ENCODE measurements at places on chromosomes 5 and 9.

- no peak for DNase-seq
These were observed 178.8 kb upstream of the HAPLN1 start for GRCh38 chr5:83899326-83899970.

DNA sequence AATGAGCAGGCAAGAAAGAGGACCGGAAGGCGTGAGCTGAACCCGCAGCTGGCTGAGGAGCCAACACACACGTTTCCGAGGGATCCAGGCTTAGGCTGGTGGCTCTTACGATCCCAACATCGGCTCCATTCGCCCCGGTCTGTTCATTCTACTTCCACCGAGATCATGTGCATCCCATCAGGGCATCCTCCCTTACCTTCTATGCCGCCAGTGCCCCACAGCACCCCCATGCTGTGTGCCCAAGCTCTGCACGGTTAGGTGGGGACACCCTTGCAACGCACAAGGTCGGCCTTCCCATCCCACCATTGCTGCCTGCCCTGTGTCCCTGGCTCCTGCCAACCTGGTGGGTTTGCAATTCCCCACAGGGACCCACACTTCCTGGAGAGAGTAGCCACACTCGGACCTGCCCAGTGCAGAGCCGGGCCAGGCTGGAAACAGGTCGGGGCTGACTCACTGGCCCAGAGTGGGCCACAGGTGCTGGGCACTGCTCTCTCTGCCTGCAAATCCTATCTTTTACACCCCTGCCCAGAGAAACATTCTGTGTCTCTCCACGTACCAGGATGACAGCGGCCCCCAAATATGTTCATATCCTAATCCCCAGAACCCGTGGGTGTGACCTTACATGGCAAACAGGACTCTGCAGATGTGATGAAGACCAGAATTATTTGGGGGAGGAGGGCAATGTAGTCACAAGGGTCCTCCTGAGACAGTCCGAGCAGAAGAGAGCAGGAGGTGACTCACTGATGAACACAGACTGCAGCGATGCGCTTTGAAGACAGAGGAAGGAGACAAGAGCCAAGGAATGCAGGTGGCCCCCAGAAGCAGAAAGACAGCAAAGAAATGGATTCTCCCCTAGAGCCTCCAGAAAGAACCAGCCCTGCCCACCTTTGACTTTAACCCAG lies 182.2 kb downstream of the AUH start:
- DNase-seq: no peak

- DNase-seq: no peak
These were observed 1.5 kb downstream of the CTNNA1 start for GRCh38 chr5:138754699-138755057.

DNA sequence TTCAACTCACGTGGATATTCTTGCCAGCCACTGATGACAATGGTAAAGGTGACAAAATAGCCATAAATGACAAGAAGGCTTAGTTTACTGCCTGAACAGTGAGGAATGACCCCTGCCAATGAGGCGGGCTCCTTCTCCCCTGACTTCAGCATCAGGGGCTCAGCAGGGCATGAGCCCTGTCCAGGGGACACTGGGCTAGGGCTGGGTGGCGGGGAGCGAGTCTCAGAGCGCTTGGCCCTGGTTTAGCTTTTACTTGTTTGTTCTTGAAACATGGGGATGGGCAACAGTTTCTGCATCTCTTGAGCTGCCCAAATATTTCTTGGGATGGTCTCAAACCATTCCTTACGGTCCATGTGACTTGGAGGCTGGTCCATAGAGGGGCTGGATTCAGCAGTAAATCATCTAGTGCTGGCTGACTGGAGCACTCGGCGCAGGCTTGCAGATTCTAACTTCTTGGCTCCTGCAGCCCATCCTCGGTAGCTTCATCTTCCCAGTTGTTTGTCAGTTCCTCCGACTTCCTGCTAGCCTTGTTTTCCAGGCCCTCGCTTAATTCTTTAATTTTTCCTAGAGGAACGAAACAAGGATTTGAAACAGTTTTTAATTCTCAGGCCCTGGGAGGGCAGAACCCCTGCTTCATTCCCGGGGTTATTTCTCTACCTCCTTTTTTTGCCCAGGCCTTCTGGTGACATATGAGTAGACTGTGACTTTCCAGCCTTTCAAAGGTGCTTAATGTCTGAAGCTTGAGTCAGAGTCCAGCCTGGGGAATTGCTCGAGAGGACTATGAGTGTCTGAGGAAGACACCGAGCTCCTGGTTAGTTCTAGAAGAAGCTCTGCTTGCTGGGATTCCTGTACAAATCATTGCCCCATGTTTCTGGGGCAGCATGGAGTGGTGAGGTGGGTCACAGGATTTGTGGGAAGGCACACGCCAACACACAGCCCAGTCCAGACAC lies 4.5 kb upstream of the HMCN2 start:
- DNase-seq: peak; percentile 40

DNA sequence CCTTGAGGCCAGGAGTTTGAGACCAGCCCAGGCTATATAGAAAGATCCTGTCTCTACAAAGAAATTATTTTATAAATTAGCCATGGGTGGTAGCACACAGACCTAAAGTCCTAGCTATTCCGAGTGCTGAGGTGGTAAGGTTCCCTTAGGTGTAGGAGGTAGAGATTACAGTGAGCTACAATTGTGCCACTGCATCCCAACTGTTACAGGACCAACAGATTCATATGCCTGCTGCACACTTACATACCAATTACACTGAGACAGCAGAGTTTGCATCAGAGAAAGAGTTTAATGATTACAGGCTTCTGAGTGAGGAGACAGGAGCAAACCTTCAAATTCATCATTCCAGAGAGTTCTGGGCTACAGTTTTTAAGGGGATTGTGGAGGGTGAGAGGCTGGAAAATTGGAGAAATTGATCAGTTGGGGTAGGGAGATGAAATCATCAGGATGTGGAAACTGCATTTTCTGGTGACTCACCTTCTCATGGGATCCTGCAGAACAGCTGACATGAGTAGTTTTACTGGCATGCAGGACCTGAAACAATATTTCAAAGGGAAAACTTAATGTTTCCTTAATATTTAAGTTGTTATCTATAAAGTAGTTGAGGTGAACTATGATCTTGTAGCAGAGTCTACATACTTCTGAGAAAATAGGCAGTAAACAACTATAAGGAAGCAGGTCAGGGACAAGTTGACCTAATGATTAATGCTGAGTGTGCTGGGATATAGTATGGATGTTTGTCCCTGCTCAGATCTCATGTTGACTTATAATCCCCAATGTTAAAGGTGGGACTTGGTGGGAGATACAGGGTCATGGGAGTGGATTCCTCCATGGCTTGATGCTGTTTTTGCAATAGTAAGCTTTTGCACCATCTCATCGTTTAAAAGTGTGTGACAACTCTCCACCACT lies 54.7 kb downstream of the ANXA2R start:
- no peak for DNase-seq

- peak; percentile 56 for DNase-seq
These were observed 112.5 kb downstream of the HAPLN1 start for GRCh38 chr5:83608122-83608521.

DNA sequence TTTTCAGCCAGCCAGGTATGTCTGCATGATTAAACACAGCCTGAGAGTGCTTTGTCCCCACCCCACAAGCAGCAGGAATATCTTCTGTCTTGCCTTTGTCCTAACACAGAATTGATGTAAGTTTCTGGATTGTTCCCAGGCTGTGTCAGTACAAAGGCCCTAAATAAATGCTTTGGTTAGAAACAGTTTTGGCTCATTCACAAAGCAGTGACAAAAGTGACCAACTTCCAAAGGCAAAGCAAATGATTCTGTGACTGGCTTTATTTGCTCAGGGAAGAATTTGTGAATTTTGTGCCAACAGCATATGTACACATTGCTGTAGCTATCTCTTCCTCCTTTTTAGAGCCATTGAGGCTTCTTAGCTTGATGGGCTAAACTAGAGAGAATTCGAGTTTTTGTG lies 133.7 kb downstream of the PLPPR1 start:
- DNase-seq: no peak

GRCh38 chr5:962386-962785 lies 46.2 kb upstream of the NKD2 start:
- no peak for DNase-seq

GRCh38 chr5:43891112-43891511 lies 288.1 kb downstream of the NNT start:
- DNase-seq: no peak

- peak; percentile 60 for DNase-seq
These were observed 49.4 kb downstream of the PLK2 start for GRCh38 chr5:58410441-58410840.

DNA sequence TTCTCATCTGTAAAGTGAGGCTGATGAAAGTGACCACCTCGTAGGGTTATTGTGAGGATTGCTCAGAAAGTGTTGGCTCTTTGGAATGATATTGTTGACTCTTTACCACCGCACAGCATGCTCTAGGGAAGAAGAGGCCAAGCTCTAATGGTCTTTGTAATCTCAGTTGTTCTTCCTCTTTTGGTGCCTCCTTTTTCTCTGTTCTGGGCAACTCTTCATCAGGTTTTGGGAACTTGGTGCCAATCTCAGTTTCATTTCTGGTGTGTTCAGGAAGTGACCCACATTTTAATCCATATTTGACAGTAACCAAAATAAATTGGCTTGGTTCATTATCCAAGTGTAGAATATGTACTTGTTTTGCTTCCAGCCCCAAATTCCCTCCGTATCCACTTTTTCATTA lies 25.1 kb downstream of the ARHGAP26 start:
- no peak for DNase-seq

DNA sequence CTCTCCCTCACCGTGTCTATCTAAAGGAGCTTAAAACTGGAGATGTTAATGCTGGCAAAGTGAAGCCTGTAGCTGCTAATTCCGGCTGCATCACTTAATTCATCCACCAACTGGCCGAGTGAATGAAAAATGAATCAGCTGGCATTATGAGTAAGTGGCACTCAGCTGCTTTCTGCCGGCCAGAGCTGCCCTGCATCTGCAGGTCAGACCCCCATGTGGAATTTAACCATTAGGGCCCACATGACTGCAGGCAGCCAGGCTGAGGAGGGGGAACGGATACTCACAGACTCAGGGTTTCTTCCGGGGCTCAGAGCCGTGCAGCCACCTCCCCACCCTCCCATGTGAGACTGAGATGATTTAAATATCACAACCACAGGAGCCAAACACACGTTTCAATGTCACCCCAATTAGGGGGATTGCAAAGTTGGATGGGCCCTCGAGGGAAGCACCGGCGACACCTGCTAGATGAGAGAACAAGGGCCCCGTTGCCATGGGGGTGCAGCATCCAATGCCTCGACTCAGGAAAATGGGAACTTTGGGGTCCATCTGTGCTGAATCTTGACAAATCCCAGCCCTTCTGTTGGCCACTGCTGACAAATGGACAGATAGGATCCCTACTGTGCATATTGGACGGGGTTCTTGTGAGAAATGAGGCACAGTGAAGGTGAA lies 115.6 kb upstream of the ALDH1B1 start:
- DNase-seq: peak; percentile 31

DNA sequence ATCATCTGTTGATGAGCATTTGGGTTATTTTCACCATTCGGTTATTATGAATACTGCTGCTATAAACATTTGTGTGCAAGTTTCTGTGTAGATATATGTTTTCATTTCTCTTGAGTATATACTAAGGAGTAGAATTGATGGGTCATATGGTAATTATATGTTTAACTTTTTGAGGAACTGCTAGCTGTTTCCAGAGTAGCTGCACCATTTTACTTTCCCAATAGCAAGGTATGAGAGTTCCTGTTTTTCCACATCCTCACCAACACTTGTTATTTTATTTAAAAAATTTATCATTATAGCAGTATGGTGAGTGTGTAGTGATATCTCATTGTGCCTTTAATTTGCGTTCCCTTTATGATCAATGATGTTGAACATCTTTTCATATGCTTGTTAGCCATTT lies 29.2 kb downstream of the CD14 start:
- DNase-seq: no peak

- DNase-seq: peak; percentile 70
These were observed 189.4 kb downstream of the CCDC192 start for GRCh38 chr5:127892467-127893207.

DNA sequence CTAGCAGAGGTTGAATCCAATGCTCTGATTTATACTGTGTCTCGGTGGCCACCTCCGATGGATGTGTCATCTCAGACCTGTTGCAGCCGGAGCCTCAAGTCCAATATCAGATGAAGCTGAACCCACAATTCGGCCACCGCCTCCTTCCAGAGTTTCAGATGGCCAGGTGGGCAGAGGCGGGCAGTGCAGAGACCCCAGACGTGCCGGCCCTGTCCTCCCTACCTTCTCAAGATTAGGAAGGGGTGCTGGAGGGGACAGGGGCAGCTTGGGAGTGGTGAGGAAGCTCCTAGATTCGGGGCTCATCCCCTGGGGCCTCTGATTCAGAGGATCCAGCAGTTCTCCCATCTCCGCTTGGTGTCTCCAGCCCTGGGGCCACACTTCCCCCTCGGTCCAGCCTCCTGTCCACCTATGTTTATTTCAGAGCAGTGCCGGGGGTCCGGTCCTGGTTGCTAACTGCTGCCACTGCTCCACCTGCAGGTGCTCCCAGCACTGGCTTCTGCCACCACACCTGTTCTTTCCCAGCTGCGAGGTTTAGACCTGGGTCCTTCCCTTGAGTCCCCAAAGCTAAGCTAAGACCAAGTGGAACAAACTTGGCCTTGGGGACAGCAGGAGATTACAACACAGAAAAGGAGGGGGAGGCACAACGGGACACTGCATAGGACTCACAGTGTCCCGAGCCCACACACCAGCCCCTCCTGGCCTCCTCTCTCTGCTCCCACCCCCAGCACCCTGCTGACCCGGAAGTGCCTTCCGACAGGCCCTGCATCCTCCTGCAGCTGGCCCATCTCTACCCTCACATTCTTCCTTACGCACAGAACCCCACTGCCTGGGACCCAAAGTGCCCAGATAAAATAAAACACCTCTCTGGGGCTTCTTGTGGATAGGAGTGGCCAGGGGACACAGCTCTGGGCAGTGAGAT lies 81.6 kb downstream of the NTNG2 start:
- no peak for DNase-seq

- DNase-seq: no peak
These were observed 205.4 kb downstream of the SNX18 start for GRCh38 chr5:54722846-54723433.
